ENCODE measurements at places on chromosomes 12 and 14. TPM values are rescaled to one million over a fixed set of nuclear protein-coding genes. Genes with fewer than 3 reads are reported as not detected.

The CPNE6 gene
- total RNA-seq = not detected

The LETMD1 gene
- total RNA-seq = 40.8 TPM

DNA sequence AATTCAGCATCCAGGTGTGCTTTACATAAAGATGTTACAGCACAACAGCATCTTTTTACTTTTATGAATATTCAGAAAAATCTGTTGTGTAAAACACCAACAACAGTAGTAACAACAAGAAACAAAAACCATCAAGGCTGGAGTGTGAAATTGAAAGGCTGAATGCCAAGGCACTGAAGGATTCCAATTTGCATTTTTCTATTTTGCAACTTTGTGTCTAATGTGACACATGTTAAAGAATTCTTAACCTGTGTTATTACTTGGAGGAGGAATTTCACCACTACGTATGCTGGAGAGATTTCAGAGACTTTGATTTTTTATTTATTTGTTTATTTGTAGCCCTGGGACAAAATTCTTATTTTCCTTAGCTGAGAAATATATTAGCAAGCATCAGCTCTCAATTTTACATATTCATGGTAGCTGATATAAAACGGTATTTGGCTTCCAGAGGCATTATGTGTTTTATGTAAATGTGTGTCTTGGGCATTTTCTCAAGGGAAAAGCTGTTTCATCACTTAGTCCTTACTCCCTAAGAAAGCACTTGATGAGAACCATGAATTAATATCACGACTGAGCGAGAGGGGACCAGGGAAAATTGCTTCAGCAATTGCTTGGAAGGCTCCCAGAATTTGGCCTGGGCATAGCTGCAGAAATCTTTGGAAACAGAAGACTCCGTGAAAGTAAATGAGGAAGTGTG lies 475.4 kb downstream of the TMEM132D start:
- DNase-seq = no peak

The ETFBKMT gene
- total RNA-seq = 1.0 TPM

The HOXC10 gene
- 0.51 TPM for total RNA-seq

- DNase-seq = no peak
Observed at GRCh38 chr14:76887191-76887590, 61.0 kb downstream of the LRRC74A start.

- DNase-seq = no peak
Observed at GRCh38 chr14:74299061-74299545, 3.6 kb downstream of the ABCD4 start.

- DNase-seq = no peak
Observed at GRCh38 chr14:106222731-106223130, 696.3 kb downstream of the TMEM121 start.

GRCh38 chr14:69625299-69626131 lies 14.1 kb downstream of the SUSD6 start:
- DNase-seq = no peak

GRCh38 chr14:78851189-78851588 lies 681.0 kb downstream of the NRXN3 start:
- no peak for DNase-seq

The CD4 gene
- not detected for total RNA-seq

DNA sequence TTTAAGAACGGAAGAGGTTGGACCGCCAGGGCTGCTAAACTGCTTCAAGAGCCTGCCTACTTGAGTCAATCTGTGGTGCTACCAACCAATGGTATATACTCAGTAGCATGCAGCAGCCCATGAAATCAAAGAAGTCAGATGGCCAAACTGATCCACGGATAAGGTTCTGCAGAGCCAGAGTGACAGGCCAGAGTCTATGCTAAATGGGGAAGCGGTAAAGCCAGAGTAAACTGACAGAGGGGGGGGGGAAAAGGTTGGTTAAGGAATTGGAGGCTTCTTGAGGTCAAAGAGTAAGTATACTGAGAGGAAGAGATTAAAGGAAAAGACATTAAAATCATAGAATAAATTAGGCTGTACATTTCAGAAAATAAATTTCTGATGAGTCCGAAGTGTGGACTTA lies 15.4 kb upstream of the SLC6A13 start:
- no peak for DNase-seq

- DNase-seq = no peak
Observed at GRCh38 chr12:6233121-6233971, 33.1 kb downstream of the CD9 start.

GRCh38 chr14:72503271-72503670 lies 390.6 kb downstream of the DPF3 start:
- no peak for DNase-seq

DNA sequence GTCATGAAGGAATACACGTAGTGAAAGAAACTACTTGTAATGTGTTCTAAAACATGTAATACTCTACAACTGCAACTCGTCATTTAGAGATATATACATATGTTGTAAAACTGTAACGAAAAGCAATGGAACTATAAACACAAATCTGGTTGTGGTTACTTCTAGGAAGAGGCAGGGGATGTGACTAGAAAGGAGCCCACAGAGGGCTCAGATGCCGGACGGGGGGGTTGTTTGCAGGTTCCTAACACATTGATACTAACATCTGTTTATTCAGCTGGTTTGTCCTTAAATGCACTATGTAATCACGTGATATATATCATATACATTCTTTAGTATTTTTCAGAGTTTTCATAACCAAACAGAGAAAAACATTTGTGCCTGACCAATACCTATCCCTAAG lies 16.1 kb upstream of the ANHX start:
- no peak for DNase-seq

The REM2 gene
- total RNA-seq = not detected

The JPH4 gene
- total RNA-seq = 0.10 TPM

GRCh38 chr12:105099356-105099755 lies 8.2 kb upstream of the WASHC4 start:
- DNase-seq = no peak

DNA sequence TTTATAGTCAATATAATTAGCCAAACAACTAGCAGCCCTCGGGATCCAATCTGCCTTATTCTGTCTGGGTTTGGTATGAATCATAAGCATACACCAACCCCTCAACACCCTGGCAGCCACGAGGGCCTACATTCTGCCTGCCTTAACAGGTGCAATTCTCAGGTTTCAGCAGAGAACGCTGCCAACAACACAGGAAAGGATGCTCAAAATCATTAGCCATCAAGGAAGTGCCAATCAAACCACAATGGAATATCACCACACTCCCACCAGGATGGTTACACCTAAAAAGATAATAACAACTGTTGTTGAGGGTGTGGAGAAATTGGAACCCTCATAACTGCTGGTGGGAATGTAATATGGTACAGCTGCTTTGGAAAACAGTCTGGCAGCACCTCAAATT lies 122.8 kb downstream of the TTC7B start:
- DNase-seq = peak; percentile 79

DNA sequence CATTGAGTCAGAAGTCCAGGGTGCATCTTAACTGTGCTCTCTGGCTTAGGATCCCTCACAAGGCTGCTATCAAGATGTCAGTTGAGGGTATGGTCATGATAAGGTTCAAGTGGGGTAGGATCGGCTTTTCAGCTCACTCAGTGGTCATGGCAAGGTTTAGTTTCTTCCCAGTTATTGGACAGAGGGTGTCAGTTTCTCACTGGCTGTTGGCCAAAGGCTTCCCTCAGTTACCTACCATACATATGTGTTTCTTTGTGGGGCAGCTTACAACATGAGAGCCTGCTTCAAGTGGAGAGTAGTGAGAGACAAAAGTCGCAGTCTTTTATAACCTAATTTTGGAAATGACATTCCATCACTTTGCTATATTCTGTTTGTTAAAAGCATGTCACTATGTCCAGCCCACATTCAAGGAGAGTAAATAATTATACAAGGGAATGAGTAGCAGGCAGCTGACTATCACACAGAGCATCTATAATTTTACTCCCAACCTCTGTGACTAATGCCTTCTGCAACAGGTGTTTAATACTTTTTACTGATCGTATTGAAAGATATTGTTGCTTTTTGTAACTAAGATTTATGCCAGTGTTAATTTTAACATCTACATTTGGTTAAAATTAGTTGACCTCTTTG lies 572.8 kb upstream of the FBXO33 start:
- DNase-seq = peak; percentile 75

DNA sequence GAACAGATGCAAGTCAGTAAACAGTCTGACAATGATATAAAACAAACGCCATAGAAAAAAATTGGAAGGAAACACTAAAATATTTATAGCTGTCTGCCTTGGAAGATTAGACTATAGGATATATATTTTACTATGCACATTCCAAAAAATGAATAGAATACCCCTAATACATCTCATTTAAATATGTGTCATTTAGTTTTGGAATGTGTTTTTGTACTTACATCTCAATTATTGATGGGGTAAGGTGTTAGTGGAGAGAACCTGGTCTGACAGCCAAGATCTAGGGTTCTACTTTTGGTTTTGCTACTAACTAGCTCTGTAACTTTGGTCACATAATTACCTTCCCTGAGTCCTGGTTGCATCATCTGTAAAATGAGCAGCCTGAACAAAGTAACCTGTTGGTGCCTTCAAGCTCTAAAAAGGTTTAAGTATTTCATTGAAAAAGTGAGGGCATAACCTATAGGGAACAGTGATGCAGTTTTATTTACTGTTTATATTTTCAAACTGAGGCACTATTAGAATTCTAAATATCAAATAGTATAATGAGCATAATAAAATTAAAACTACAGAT lies 28.6 kb upstream of the SLC6A13 start:
- DNase-seq = no peak

The ATG2B gene
- total RNA-seq = 12.7 TPM

DNA sequence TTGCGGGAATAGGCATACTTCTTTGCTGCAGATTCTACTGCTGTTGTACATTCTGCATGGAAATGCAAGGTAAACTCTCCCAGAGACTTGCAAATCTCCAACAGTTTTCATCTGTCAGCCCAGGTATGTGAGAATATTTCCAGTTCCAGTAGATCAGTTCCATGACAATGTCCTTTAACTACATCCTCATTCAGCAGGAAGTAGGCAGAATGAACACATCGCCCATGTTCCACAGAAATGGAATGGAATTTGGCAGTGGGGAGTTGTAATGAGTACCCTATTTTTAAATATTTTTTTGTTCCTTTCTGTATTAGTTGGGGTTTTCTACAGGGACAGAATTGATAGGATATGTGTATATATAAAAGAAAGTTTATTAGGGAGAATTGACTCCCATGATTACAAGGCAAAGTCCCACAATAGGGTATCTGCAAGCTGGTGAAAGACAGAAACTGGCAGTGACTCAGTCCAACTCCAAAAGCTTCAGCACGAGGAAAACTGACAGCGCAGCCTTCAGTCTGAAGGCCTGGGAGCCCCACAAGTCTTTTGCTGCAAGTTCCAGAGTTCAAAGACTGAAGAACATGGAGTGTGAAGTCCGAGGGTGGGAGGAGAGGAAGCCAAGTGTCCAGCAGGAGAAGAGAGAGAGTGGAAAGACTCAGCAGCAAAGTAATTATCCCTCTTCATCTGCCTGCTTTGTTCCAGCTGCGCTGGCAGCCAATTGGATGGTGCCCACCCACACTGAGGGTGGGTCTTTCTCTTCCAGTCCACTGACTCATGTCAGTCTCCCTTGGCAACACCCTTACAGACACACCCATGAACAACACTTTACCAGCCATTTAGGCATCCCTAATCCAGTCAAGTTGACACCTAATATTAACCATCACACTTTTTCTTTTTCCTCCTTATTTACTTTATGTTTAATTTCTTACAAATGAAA lies 110.4 kb upstream of the SCAF11 start:
- no peak for DNase-seq

DNA sequence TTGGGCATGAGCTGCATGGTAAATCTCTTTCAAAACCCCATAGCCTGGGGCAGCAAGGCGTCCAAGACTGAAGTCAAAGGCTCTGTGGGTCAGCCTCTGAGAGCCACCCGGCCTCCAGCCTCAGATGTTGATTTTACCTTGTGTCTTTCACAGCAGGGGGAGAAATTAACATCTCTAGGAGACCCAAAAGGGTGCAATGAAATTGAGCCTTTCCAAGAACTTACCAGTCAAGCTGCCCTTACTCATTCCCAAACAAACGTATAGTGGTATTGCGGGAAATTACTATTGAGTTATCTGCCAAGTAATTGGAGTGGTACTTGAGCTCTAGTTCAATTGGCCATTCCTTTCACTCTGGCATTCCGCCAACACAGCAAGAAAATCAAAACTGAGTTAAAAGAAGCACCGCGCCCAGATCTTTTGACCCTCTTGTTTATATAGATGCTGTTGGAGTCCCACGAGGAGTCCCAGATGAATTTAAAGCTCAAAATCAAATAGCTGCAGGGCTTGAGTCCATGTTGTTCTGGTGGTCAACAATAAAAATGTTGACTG lies 380.7 kb upstream of the SYT1 start:
- no peak for DNase-seq

The ADAMTS20 gene
- 0.03 TPM for total RNA-seq

The CCDC38 gene
- 0.04 TPM for total RNA-seq

- DNase-seq = peak; percentile 87
Observed at GRCh38 chr12:18895946-18896345, 158.0 kb downstream of the CAPZA3 start.

The SLC7A7 gene
- 47.8 TPM for total RNA-seq
